ENCODE measurements at places on chromosomes 16 and 17.

DNA sequence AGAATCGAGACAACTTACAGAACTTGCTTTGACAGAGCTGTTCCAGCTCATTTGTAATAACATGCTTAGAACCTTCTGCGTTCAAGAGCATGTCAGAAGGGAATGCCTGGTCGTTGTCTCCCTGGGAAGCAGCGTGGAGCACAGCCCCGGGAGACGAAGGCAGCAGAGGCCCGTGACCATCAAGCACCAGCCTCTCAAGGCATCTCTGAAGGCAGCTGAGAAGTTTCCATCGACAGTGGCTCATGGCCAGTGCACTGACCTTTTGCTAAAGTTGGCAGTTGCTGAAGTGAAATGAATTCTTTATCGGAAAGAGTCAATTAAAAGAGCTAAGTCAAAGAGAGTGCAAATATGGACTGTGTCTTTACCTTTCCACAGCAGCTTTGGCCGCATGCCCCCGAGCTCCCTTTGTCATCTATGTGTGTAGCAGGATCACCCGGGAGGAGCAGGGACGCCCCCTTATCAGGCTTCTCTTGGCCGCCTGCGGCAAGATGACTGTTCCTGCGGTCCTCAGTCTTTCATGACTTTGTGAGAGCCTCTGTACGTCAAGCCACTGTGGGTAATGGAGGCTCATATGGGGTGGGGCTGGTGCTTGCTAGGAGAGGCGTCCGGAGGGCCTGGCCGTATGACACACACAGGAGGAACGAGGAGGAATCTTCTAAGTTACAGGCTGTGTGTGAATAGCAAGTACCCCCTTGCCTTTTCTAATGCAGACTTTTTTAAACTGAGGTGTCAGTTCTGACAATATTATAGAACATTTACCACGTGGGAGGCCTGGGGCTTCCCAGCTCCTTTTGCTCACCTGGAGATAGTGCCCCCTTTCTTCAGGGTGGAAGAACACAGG, 54.2 kb downstream of the LDHD start:
- no peak for DNase-seq

DNA sequence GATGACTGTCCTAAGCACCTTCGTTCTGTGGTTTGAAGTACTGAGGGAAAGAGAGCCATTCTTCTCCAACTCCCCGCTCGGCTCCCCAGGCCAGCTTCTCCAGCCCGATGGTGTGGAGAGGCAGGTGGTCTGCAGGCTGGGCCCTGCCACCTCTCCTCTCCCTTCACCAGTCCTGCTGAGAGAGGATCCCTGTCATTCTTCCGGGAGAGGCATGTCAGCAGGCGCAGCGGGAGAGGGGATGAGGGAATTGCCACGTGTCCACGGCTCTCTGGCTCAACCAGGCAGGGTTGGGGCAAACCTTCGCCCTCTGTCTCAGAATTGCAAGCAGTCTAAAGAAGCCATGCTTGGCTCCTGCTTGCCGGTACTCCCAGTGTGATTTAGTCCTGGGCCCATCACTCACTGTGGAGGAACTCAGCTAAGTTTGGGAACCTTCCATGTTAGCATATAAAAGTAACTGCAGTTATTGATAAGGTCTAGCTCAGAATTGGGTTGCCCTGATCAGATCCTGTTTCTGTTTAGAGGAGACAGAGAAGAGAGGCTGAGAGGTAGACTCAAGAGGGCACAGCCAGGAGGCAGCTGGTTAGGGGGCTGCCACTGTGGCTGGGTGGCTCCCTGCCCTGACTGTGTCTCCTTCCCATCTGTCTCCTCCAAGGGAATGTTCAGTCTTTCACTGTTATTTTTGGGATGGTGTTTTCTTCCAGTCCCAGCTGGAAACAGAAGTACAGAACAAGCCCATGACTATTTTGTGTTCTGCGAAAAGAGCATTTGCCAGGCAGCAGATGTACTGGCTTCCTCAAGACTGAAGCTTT, 17.4 kb downstream of the HS3ST3B1 start:
- DNase-seq, result no peak

- DNase-seq, result no peak
Measured at GRCh38 chr16:86322283-86322682, 188.0 kb upstream of the FOXF1 start.

DNA sequence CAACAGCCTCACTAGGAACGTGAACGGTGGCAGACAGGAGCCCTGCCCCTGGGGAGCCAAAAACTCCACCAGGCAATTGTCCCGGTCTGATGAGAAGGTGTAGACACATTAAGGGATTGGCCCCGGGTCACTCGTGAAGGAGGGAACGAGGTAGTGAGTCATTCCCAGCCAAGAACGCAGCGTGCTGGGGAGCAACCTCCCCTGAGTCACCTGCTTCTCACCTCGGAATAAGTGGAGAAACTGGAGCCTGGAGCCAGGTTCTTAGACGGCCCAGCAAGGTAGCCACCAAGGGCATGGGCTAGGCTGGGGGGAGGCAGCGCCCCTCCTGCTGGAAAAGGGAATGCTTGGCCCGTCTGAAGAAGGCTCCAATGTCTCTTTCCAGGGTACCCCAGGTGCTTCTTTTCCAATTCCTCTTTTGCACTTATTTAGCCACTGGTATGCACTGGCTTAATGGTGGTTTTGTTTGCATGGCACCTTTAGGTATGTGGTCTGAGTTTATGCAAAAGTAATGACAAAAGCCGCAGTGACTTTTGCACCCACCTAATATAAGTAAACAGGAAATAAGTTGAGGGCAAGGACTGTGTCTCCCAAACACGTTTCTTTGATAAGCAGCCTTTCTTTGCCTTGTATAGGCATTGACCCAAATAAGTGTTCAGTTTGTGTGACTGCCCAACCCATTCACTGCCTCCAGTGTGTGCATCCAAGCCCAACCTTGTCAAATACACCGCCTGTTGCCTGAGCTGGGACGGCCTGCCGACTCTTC, 1.8 kb upstream of the HELZ start:
- no peak for DNase-seq

GRCh38 chr17:48462946-48463345, 32.9 kb upstream of the SKAP1 start:
- DNase-seq, result no peak

DNA sequence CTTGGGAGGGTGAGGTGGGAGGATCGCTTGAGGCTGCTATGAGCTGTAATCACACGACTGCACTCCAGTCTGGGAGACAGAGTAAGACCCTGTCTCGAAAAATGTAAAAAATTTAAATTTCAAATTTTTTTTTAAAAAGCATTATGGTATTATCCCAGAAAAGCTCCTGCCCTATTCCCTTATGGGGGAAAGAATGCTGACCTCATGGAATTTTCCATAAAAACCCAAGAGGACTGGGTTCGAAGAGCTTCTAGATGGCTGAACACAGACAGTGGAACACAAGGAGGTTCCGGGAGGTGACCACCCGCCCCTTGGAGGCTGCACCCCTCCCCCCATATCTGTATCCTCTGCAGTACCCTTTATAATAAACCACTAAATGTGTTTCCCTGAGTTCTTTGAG, 4.0 kb downstream of the EIF4A3 start:
- peak; percentile 30 for DNase-seq

DNA sequence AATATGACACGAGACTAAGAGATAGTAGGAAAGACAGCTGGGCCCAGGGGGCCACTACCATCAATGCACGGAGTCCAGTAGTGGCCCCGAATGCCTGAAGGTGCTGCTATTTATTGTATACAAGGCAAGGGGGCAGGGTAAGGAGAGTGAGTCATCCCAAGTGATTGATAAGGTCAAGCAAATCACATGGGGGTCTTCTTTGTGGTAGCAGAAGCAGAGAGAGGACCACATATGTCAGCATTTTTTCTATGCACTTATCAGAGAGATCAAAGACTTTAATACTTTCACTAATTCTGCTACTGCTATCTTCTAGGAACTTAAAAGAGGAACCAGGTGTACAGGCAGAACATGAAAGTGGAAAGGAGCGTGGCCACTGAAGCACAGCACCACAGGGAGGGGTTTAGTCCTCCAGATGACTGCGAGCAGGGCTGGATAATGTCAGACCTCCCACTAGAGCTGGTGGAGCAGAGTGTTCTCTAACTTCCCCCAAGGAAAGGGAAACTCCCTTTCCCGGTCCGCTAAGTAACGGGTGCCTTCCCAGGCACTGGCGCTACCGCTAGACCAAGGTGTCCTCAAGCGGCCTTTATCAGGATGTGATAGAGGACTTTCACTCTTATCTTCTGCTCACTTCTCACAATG, 26.4 kb upstream of the ARL4D start:
- no peak for DNase-seq

- no peak for DNase-seq
Measured at GRCh38 chr16:57178793-57179212, 7.0 kb downstream of the PSME3IP1 start.
